Neural progenitor cell (in vitro differentiated cells): ENCODE measurements at places on chromosomes 1 and 21. TPM values are rescaled to one million over a fixed set of nuclear protein-coding genes. Genes with fewer than 3 reads are reported as not detected.

Gene NKAIN1
- total RNA-seq: 14.5 and 24.0 TPM in 2 replicates

Gene PPP2R5A
- 19.8 and 27.9 TPM in 2 replicates for total RNA-seq

Gene CLCNKB
- total RNA-seq: 0.97 and 2.7 TPM in 2 replicates

Gene MORN1
- 7.0 and 15.5 TPM in 2 replicates for total RNA-seq

Gene NTMT2
- not detected in 2 replicates for total RNA-seq

Gene LSM10
- total RNA-seq: 8.6 and 10.2 TPM in 2 replicates

Gene EIF4G3
- total RNA-seq: 67.0 and 73.4 TPM in 2 replicates

Gene HSD3B1
- not detected in 2 replicates for total RNA-seq

Gene TEX38
- total RNA-seq: not detected in 2 replicates

Gene MAP3K21
- total RNA-seq: 4.2 and 5.4 TPM in 2 replicates

DNA sequence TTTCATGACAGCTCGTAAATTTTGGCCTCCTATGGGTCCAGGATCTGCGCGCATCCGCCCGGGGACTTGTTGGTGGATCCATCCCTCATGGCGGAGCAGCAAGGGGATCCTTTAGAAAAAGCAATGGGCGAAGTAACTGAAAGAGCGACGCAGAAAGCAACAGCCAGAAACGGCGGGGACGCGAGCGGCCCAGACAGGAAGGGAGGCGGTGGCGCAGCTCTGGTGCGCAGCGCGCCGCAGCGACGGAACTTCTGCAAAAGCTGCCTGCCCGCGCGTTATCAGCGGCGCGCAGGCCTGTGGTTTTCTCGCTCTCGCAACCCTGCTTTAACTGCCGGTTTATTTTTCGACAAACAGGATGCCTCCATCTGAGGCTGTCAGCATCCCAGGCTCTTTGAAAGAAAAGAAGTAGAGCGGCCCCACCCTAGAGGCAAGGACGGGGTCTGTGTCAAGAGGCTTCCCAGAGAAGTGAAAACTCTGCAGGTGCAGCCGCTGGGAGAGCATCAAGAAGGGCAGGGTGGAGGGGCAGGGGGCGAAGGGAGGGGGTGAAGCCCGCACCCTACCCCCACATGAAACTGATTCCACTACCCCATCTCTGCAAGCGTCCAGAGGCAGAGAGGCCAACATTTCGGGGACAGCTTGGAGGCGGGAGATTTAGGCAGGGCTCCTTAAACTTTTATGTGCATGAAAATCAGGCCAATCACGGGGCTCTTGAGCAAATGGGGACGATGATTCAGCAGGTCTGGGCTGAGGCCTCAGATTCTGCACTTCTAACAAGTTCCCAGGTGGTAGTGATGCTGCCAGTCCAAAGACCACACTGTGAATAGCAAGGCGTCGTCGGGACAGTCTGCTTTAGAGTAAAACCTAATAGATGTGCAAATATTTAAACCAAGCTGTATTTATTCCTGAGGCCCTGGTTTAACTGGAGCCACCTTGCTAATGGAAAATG is 22.2 kb downstream of the RUNX1 start:
- peaks cover 29% of the 10 kb centered on the region for H3K27me3 ChIP-seq
- no peaks in the 10 kb centered on the region for H3K4me1 ChIP-seq
- DNase-seq: peak; percentile 66
- no peaks in the 10 kb centered on the region for H3K36me3 ChIP-seq
- H3K4me3 ChIP-seq: peak overlapping the region; percentile 35

GRCh38 chr1:170664093-170664827 is at the start of gene PRRX1:
TSS of gene PRRX1 (plus strand) at chr1:170664131. CDS start at chr1:170664219, 88 bp downstream.
- peak; percentile 55 for DNase-seq
- H3K27ac ChIP-seq: no peak within 1 kb of the TSS
- no peaks in the 10 kb centered on the region for H3K36me3 ChIP-seq
- peak within 1 kb of the TSS; percentile 42 for H3K4me3 ChIP-seq

DNA sequence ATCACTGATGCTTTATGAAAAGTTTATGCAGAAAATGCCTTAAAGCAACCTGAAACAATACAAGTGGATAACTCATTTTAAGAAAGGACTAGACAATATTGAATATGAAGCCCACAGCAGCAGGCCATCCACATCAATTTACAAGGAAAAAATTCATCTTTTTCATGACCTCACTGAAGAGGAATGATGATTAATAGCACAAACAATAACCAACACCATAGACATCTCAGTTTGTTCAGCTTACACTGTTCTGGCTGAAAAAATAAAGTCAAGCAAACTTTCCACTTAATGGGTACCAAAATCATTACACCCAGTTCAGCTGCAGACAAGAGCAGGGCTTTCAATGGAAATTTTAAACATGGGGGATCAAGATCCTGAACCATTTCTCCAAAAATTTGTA is 380.6 kb upstream of the NEGR1 start:
- H3K4me3 ChIP-seq: no peak overlapping the region
- no peak overlapping the region for H3K27ac ChIP-seq
- H3K27me3 ChIP-seq: no peaks in the 10 kb centered on the region
- no peak for DNase-seq
- H3K4me1 ChIP-seq: no peaks in the 10 kb centered on the region
- H3K36me3 ChIP-seq: no peaks in the 10 kb centered on the region

GRCh38 chr1:25355841-25356395 is 17.8 kb downstream of the TMEM50A start:
- no peak overlapping the region for H3K4me3 ChIP-seq
- H3K36me3 ChIP-seq: peaks cover 10% of the 10 kb centered on the region
- H3K4me1 ChIP-seq: no peaks in the 10 kb centered on the region
- no peak for DNase-seq
- H3K27ac ChIP-seq: no peak overlapping the region

GRCh38 chr1:11198851-11199594 is 9.9 kb downstream of the ANGPTL7 start:
- no peak overlapping the region for H3K4me3 ChIP-seq
- peaks cover 7% of the 10 kb centered on the region for H3K36me3 ChIP-seq
- peaks cover 10% of the 10 kb centered on the region for H3K4me1 ChIP-seq
- no peak for DNase-seq
- no peak overlapping the region for H3K27ac ChIP-seq

DNA sequence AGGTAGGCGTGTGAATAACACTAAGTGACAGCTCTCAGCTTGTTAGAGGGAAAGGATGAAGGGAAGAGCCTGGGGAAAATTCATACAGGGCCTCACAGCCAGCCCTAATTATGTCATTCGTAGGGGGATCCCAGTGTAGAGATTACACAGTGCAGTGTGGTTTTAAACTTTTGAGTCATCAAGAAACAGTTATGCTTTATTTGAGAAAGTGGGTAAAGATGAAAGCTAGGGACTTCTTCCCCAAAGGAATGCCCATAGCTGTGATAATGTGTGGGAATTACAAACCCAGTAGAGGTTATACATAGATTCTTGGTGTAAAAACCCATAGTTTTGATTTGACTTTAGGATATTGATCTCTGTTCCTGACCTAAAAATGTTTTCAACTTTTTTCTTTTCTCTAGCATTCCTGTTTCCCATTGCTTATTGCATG is 1.9 kb downstream of the TTF2 start:
- no peaks in the 10 kb centered on the region for H3K36me3 ChIP-seq
- H3K27ac ChIP-seq: no peak overlapping the region
- H3K4me3 ChIP-seq: no peak overlapping the region
- no peak for DNase-seq
- H3K27me3 ChIP-seq: no peaks in the 10 kb centered on the region
- H3K4me1 ChIP-seq: peaks cover 5% of the 10 kb centered on the region

DNA sequence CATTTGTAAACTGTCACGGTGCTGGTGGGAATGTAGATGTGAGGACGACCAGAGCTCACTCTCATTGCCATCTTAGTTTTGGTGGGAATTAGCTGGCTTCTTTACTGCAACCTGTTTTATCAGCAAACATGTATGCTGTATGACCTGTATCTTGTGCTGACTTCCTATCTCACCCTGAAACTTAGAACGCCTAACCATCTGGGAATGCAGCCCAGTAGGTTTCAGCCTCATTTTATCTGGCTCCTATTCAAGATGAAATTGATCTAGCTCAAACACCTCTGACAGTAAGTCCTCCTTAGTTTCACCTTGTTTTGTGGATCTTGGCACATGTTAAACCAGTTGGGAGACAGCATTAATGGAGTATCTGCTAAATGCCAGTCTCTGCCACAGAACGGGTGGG is 174.6 kb downstream of the HLX start:
- no peak for DNase-seq
- H3K27me3 ChIP-seq: no peaks in the 10 kb centered on the region
- H3K4me3 ChIP-seq: no peak overlapping the region
- H3K4me1 ChIP-seq: no peaks in the 10 kb centered on the region
- no peaks in the 10 kb centered on the region for H3K36me3 ChIP-seq

DNA sequence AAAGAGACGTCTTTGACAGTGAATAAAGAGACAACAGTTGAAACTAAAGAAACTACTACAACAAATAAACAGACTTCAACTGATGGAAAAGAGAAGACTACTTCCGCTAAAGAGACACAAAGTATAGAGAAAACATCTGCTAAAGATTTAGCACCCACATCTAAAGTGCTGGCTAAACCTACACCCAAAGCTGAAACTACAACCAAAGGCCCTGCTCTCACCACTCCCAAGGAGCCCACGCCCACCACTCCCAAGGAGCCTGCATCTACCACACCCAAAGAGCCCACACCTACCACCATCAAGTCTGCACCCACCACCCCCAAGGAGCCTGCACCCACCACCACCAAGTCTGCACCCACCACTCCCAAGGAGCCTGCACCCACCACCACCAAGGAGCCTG is 68.5 kb downstream of the TPR start:
- no peaks in the 10 kb centered on the region for H3K27me3 ChIP-seq
- H3K4me3 ChIP-seq: no peak overlapping the region
- no peaks in the 10 kb centered on the region for H3K4me1 ChIP-seq

DNA sequence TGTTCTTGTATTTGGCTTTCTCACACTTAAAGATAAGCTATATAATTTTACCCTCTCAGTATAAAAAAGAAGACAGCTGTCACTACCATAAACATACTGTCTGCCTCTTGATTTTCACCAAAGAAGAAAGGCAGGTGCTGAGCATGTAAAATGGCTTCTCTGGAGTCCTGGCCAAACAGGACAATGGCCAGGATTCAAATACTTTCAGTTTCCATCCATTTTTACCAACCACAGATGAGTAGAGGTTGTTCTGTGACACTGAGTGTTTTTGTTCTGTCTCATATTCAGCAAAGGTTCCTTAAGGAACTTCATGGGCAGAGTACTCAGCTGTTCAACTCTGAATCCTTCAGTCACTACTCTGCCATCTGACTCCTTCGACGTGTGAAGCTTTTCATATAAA is 29.4 kb upstream of the RAB3GAP2 start:
- no peak overlapping the region for H3K4me3 ChIP-seq
- H3K36me3 ChIP-seq: no peaks in the 10 kb centered on the region
- H3K27me3 ChIP-seq: no peaks in the 10 kb centered on the region
- H3K27ac ChIP-seq: no peak overlapping the region

- H3K27me3 ChIP-seq: no peaks in the 10 kb centered on the region
- H3K36me3 ChIP-seq: no peaks in the 10 kb centered on the region
- no peak overlapping the region for H3K27ac ChIP-seq
- no peak overlapping the region for H3K4me3 ChIP-seq
- DNase-seq: no peak
- H3K4me1 ChIP-seq: no peaks in the 10 kb centered on the region
Observed at GRCh38 chr1:62870148-62870547, 86.2 kb downstream of the ATG4C start.

DNA sequence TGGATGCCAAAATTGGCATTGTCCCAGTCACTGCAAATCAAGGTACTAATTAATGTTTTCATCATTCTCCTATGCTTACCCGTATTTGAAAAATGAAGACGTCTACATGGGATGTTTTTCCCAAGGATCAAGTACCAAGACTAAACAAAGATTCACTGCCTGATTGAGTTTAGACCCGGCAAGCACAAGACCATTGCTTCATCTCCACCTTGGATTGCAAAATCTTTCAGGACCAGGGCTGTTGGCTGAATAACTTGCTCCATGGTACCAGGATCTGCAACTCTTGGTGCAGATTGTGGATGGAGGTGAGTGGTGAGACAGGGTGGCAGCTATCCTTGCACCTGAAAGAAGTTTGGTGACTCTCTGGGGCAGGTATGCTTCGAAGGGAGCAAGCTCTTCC is 122.5 kb upstream of the ETS2 start:
- no peaks in the 10 kb centered on the region for H3K27me3 ChIP-seq
- no peak overlapping the region for H3K4me3 ChIP-seq
- H3K36me3 ChIP-seq: no peaks in the 10 kb centered on the region

DNA sequence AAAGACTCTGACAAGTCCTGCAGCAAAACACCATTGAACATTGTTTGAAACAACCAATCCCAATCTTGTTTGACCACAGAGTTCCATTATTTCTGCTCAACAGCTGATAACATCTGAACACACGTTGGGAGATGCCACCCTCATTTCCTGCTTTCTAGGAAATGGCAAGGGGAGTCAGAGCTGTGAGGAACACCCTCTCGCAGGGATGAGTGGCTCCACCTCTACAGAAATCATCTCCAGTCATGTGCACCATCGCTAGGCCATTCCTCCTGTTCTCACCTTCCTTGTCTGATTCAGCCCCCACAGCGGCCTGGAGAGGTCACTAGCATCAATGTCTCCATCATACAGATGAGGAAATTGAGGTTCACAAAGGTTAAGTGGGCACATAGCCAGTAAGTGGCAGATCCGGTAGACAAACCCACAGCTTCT is 22.4 kb upstream of the RUNX3 start:
- H3K4me3 ChIP-seq: no peak overlapping the region
- H3K27ac ChIP-seq: no peak overlapping the region
- DNase-seq: no peak
- H3K4me1 ChIP-seq: no peaks in the 10 kb centered on the region
- no peaks in the 10 kb centered on the region for H3K27me3 ChIP-seq

DNA sequence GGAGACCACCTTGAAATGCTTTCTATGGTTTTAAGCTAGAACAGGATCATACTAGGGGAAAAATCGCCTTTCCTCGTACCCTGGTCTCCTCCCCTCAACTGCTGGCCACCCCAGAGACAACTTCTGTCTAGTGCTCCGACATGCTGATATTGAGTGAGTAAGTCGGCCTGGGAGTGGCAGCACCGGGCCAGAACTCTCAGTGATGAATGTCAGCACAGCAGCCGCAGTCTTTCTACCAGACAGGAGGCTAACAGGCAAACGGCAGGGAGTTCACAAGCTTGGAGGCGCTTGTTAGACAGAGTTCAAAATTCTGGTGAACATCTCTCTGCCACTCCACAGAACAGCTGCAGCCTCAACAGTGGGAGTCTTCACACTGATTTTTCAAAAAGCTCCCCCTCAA is 716.9 kb downstream of the ADGRL2 start:
- H3K27me3 ChIP-seq: no peaks in the 10 kb centered on the region
- peak; percentile 63 for DNase-seq
- H3K36me3 ChIP-seq: no peaks in the 10 kb centered on the region
- H3K4me1 ChIP-seq: peaks cover 18% of the 10 kb centered on the region
- no peak overlapping the region for H3K27ac ChIP-seq

GRCh38 chr1:50959303-50959912 is 659 bp downstream of the FAF1 start:
- peaks cover 4% of the 10 kb centered on the region for H3K4me1 ChIP-seq

DNA sequence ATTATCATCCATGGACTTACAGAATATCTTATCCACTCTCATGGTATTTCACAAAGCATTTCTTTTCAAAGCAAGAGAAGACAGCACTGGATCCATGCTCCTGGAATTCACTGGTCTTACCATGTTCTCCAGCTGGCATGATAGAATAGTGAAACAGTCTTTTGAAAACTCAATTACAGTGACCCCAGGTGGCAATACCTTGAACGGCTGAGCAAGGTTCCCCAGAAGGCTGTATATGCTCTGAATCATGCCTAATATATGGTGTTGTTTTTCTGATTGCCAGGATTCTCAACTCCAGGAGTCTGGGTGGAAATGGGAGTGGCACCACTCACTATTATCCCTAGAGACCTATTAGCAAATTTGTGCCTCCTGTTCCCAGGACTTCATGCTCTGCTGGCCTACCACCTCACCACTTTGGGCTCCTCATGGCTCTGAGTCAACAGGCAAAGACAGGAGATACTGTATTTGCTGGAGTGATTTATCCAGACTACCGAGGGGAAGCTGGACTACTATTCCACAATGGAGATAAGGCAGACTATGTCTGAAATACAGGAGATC is 87.6 kb downstream of the CATSPERE start:
- no peaks in the 10 kb centered on the region for H3K4me1 ChIP-seq
- no peaks in the 10 kb centered on the region for H3K36me3 ChIP-seq
- DNase-seq: no peak
- H3K27me3 ChIP-seq: no peaks in the 10 kb centered on the region
